ENCODE measurements at places on chromosomes 7 and 10. TPM values are rescaled to one million over a fixed set of nuclear protein-coding genes. Genes with fewer than 3 reads are reported as not detected.

DNA sequence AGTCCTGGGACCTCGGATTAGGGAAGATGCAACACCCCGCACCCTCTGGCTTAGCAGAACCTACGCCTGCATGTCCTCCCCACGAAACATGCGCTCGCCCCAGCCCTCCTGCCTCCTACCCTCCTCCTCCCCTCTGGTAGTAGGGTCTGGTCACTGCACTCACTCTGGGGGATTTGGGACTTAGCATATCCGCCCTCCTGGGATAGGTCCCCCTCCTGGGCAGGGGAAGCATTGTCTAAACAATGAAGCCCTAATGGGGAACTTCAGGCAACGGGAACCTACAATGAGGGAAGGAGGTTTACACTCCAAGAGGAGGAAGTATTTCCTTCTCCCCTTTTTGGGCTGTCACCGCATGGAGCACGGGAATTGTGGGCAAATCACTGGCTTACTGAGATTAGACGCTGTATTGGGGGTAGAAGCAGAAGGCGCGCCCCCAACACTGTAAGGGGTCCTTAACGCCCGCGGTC lies 892 bp downstream of the CRHR2 start:
- no peak for DNase-seq

- DNase-seq = no peak
Observed at GRCh38 chr10:128680116-128680515, 553.9 kb upstream of the MKI67 start.

- no peak for DNase-seq
Observed at GRCh38 chr10:84548869-84549268, 220.5 kb downstream of the CCSER2 start.

- DNase-seq = no peak
Observed at GRCh38 chr7:158109364-158110033, 478.1 kb downstream of the PTPRN2 start.

GRCh38 chr10:18194634-18195033 lies 54.4 kb downstream of the CACNB2 start:
- DNase-seq = no peak

- no peak for DNase-seq
Observed at GRCh38 chr7:110940756-110941155, 150.2 kb upstream of the LRRN3 start.

- DNase-seq = no peak
Observed at GRCh38 chr10:129097776-129098330, 369.2 kb upstream of the MGMT start.

- DNase-seq = no peak
Observed at GRCh38 chr10:73655990-73656298, at the start of gene SYNPO2L. TSS of gene SYNPO2L (minus strand) at chr10:73656029. CDS start at chr10:73655922, 107 bp downstream.

- no peak for DNase-seq
Observed at GRCh38 chr10:50593523-50594376, 30.0 kb downstream of the SGMS1 start.

GRCh38 chr10:132653721-132654120 lies 116.1 kb downstream of the INPP5A start:
- DNase-seq = no peak

Gene PLPP4
- total RNA-seq = not detected

Gene C7orf57
- 0.14 TPM for total RNA-seq

Gene CC2D2B
- total RNA-seq = not detected

Gene FBXL13
- 0.99 TPM for total RNA-seq

Gene FAM221A
- total RNA-seq = 6.6 TPM
